Stimulated activated CD8-positive, alpha-beta memory T cell treated with anti-CD3 and anti-CD28 coated beads, Interleukin-4, amount 100 ng/mL, for 1 hour (primary cell): ENCODE measurements at places on chromosomes 5 and 9.

GRCh38 chr5:124480022-124480421, 266.4 kb downstream of the ZNF608 start:
- no peak for DNase-seq

- no peak for DNase-seq
These were observed 984 bp upstream of the DOK3 start for GRCh38 chr5:177510567-177511053.

- DNase-seq: no peak
These were observed 47.7 kb downstream of the CNTRL start for GRCh38 chr9:121122246-121123032.

DNA sequence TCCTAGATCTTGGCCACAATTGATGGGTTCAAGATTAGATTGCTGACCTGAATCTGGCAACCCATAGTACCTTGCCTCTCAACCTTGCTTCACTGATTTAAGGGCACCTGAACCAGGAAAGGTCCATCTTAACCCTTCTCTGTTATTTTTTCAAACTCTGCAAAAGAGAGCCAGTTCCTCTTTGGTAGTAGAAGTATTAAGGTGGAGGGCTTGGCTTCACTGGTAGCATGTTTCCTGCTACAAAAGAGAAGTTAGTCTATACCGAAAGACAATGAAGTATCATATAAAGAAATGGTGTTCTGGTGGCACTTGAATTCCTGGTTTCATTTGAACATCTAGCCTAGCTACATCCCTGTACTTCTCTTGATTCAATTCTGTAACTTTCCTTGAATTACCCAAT, 8.5 kb downstream of the ALG2 start:
- DNase-seq: no peak

DNA sequence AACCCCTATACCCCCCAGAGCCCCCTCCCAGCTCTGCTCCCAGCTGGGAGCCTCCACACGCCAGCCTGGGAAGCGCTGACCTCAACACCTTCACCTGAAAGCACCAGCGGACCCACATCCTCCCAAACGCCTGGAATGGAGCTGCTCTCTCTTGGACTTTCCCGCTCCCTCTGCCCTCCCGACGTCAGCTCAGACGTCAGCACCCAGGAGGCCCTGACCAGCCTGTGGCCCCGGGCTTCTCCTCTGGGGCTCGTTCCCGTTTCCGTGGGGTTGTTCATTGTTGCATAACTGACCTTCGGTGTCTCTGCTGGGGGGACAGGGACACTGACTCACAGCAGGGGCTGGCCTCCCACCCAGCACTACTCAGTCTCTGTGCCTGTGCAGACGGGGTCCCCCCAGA, 35.0 kb upstream of the SLC6A3 start:
- DNase-seq: no peak
